SW 1271 (cell line): ENCODE measurements at places on chromosomes 16 and 17.

DNA sequence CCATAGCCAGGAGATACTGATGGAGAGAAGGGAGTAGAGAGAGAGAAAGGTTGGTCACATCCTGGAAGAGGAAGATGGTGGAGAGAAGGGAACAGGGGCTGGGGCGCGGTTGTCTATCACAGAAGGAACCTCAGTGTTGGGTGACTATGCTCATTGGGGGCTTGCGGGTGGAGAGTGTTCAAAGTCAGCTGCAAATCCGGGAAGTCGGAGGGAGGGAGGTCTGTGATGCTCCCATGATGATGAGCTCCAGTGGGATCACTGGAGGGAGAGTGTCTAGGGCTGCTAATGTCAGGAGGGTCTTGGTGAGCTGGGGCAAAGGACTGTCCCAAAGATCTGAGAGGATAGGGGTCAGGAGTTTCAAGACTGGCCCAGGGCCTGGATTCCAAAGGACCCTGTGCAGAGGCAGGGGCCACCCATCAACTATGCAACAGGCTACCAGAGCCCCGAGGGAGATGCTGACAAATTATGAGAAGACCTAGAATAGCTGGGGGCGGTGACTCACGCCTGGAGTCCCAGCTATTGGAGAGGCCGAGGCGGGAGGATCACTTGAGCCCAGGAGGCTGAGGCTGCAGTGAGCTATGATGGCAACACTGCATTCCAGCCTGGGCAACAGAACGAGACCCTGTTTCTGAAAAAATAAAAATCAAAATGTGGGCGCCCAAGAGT lies 2.6 kb downstream of the SPDYE4 start:
- no peak for DNase-seq

- no peak for DNase-seq
Observed at GRCh38 chr17:43027091-43028032, 2.3 kb downstream of the RND2 start.

GRCh38 chr17:80827646-80828643 lies 163.7 kb upstream of the CHMP6 start:
- no peak for DNase-seq

GRCh38 chr17:74757502-74757901 lies 9.1 kb downstream of the NHERF1 start:
- DNase-seq = no peak

- no peak for DNase-seq
Observed at GRCh38 chr17:56598466-56598865, 5.0 kb downstream of the NOG start.

GRCh38 chr16:2276368-2277195 lies 8.7 kb upstream of the RNPS1 start:
- DNase-seq = no peak

DNA sequence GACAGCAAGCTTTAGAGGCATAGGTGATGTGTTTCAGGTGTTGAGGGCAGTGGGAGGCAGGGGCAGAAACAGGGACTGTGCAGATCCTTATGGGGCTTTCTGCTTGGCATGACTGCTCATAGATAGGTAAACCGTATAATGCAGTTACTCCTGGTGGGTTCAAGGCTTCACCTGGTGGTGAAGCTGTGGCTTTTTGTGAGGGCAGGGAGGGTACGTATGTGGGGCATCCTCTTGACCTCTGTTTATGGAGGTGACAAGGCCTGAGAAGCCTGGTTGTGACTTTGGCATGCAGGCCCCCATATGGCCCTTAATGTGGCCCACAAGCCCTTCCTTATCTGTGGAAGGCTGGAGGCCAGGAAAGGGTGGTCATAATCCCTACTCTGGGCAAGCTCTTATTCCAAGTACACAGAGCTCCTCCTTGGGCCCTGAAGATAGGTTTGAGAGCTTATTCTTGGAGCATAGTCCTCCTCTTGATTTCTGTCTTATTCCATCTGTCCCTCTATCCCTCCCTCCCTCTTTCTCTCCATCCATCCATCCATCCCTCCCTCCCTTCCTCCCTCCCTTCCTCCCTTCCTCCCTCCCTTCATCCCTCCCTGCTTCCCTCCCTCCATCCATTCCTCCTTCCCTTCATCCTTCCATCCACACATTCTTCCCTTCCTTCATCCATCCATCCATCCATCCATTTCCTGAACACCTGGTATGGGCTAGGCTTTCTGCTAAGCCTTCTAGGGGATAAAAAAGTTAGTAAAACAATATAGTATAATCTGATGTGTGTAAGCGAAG lies 1.3 kb upstream of the CCL16 start:
- no peak for DNase-seq

DNA sequence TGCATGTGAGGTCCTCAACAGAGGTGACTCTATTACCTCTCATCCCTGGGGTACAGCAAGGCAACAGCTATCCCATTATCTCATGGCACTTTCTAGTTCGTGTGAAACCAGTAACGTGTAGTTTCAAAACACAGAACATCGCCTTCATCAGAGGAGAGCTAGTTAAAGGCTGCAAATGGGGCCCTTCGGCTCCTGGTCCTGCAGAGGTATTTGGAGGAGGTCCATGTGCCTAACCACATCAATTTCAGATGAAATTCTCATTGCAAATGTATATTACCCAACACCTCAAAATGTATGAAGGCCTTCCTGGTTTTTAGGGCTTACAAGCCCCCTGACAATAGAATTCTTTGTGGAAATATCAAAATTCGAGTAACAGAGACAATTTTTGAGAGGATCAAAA lies 95.7 kb upstream of the PSMD7 start:
- no peak for DNase-seq

- no peak for DNase-seq
Observed at GRCh38 chr16:79618041-79618691, 17.6 kb upstream of the MAF start.

DNA sequence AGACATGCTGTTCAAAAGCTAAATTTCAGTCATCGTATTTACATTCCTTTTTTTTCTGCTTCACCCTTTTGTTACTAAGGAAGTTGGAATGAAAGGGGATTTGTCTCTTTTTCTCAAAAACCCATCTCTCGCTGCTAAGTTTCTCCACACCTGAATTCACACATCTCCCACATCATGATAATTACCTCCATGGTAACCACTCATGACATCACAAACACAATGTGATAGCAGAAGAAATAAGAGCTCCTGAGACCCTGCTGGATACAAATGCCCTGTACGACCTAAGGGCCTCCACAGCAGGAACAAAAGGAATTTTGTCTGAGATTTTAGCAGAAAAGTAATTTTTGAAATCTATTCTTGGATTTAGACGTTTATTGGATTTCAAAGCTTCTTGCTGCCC lies 82.6 kb upstream of the GNAO1 start:
- no peak for DNase-seq

DNA sequence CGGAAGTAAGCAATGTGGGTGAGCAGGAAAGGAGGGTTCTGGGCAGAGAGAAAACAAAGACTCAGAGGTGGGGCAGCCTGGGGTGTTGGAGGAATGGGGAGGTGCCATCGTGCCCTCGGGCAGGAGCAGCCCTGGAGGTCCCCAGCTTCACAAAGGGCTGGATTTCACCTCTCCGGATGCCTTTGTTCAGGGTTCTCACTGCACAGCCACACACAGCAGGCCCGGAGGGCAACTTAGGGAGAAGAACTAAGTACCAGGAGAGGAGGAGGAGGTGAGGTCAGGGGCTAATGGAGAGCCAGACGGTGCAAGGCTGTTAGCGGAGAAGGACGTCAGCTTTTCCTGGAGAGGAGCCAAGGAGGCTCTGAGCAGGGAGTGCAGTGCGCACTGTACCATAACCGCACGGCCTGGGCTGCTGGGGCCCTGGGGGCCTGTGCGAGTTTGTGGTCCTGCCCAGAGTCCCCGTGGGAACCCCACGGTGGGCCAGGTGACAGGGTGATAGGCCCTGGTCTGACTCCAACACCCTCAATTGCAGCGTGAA lies 9.3 kb downstream of the ARRB2 start:
- no peak for DNase-seq

GRCh38 chr16:1884155-1884760 lies 12.3 kb upstream of the MEIOB start:
- no peak for DNase-seq

GRCh38 chr16:73031155-73031866 lies 16.6 kb downstream of the ZFHX3 start:
- no peak for DNase-seq
